ENCODE measurements at places on chromosomes 16 and 17.

GRCh38 chr16:88498576-88499208 is 45.6 kb downstream of the ZFPM1 start:
- DNase-seq, result no peak

DNA sequence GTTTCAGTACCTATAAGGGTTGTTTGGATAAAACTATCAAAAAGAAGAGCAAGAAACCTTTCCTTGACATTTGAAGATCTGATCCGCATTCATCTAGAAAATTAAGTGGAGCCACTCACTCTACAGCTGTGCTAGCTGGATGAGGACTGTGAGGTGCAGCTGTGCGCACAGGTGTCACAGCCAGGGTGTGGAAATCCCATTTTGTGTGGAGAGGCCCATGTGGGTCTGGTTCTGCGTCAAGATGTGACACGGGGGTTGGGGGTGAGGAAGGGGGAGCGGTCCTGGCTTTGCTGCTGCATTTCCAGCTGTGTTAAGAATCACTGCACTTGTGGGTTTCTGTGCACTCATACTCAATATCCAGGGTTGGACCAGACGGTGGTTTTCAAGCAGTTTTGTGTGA is 70.7 kb downstream of the CLEC16A start:
- no peak for DNase-seq

GRCh38 chr17:63694229-63694949 is 5.5 kb downstream of the LIMD2 start:
- no peak for DNase-seq

GRCh38 chr17:5399767-5400166 is 19.7 kb downstream of the NUP88 start:
- no peak for DNase-seq

DNA sequence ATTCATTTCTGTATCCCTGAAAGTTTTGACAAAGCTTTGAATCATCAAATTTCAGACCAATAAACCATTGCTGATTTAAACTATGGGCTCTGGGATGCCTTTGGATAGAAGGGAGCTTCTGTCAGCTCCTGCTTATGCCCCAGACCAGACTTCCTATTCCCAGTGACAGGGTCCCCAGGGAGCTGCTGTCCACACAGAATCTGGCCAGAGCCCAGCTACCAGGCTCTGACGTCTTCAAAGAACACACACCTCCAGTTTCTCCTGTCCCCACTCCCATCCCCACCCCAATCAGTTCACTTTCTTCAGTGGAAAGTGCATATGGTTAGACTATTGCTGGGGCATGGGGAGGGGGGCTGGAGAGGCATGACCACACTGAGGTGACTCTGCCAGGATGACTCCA is 51.6 kb upstream of the SREBF1 start:
- no peak for DNase-seq

- DNase-seq, result no peak
These were observed 20.8 kb downstream of the C16orf74 start for GRCh38 chr16:85730186-85730465.

All from iPS DF 19.7 (cell line).